ENCODE measurements at places on chromosomes 2 and 18. TPM values are rescaled to one million over a fixed set of nuclear protein-coding genes. Genes with fewer than 3 reads are reported as not detected.

GRCh38 chr2:8993196-8993901 lies 10.1 kb downstream of the MBOAT2 start:
- DNase-seq, result no peak

DNA sequence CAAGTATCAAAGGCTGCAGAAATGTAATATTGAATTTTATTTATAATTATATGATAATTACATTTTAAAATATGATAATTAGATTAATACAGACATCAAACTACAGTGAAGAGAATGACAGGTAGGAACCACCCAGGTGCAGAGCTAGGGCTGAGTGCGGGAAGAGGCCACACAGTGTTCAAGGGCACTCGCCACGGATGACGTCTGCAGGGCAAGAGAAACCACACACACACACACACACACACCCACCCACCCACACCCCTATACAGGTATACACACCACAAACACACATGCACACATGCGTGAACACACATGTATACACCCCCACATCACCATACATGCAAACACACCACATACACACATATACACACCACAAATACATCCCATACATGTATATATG lies 41.2 kb downstream of the MBP start:
- no peak for DNase-seq

DNA sequence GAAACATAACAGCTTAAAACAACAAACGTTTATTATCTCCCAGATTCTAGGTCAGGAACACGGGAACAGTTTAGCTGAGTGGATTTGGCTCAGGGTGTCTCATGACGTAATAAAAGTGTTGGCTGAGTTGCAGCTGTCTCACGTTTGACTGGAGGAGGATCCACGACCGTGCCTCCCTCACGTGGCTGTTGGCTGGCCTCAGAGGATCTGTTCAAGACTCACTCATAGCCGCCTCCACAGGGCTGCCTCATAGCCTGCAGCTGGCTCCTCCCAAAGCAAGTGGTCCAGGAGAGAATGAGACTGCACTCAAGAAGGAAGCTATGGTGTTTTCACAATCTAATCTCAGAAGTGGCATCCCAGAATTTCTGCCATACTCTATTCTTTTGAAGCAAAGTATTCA lies 167.1 kb downstream of the RPRM start:
- DNase-seq, result no peak

DNA sequence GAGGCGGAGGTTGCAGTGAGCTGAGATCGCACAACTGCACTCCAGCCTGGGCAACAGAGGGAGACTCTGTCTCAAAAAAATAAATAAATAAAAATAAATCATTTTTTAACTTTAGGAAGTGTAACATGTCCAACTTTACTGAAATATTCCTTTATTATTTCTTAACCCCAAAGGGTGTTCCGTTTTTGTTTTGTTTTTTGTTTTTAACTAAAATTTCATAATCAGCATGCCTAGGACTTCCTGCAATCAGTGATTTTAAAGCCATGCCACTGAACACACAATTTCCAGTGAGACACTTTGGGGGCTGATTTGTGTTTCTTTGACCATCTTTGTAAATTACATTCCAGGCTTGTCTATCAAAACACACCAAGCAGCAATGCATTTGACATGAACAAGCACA lies 7.1 kb downstream of the CATIP start:
- no peak for DNase-seq

DNA sequence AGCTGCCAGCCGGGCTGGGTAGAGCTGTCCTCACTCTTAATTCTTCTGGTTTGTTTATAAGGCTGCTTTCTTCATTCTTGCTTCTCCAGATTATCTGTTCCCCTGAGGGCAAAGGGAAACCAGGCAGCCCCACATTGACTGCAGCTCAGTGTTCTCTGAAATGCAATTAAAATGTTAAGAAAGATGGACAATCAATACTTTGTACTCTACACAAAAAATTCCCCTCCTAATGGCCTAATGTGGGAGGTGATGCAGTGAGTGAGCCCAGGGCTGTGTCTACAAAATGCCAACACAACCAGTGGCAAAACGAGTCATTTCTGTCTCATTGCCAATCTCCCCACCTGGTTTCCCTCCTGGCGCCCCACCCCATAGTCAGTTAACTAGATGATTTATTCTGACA lies 541.7 kb upstream of the RAB6C start:
- no peak for DNase-seq

GRCh38 chr2:151716721-151717120 lies 17.6 kb downstream of the NEB start:
- no peak for DNase-seq

DNA sequence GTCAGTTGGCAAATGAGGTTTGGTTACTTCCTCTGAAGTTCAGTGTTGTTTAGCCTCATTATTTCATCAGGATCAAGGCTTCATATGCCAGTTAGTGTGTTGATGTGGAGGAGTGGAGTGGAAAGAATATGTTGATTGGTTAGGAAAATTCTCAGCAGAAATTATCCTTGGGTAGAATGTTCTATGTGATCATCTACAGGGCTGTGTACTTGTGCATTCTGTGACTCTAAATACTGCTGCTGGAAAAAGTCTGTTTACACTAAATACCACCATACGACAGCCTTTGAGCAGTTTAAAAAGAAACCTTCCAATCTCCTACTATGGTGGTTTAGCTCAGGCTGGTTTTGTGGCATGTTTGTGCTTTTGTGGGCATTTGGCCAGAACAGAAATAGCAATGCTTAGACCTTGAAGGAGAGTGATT lies 25.8 kb downstream of the CAB39 start:
- DNase-seq, result peak; percentile 19

GRCh38 chr2:98505311-98505808 lies 60.7 kb downstream of the INPP4A start:
- no peak for DNase-seq

GRCh38 chr2:128301501-128301966 lies 17.1 kb downstream of the HS6ST1 start:
- peak; percentile 82 for DNase-seq

GRCh38 chr2:176817061-176817565 lies 395.5 kb upstream of the HNRNPA3 start:
- DNase-seq, result no peak

- no peak for DNase-seq
These were observed 297.9 kb upstream of the MMADHC start for GRCh38 chr2:149885468-149885867.

- no peak for DNase-seq
These were observed 207.0 kb upstream of the COL3A1 start for GRCh38 chr2:188767176-188767575.

SAG gene
- total RNA-seq, result not detected

PLCL1 gene
- total RNA-seq, result 0.11 TPM

NMUR1 gene
- total RNA-seq, result 0.09 TPM

ANKAR gene
- 0.74 TPM for total RNA-seq
